ENCODE measurements at places on chromosomes 3 and 15.

- DNase-seq, result no peak
Measured at GRCh38 chr3:21665444-21666100, 85.4 kb downstream of the ZNF385D start.

- no peak for DNase-seq
Measured at GRCh38 chr3:172040981-172041963, 1.9 kb downstream of the FNDC3B start.

- no peak for DNase-seq
Measured at GRCh38 chr3:23685541-23686258, 120.1 kb upstream of the UBE2E1 start.

GRCh38 chr3:147119989-147120388, 286.4 kb downstream of the ZIC4 start:
- no peak for DNase-seq

GRCh38 chr15:49644364-49644794, 23.5 kb downstream of the DTWD1 start:
- no peak for DNase-seq

DNA sequence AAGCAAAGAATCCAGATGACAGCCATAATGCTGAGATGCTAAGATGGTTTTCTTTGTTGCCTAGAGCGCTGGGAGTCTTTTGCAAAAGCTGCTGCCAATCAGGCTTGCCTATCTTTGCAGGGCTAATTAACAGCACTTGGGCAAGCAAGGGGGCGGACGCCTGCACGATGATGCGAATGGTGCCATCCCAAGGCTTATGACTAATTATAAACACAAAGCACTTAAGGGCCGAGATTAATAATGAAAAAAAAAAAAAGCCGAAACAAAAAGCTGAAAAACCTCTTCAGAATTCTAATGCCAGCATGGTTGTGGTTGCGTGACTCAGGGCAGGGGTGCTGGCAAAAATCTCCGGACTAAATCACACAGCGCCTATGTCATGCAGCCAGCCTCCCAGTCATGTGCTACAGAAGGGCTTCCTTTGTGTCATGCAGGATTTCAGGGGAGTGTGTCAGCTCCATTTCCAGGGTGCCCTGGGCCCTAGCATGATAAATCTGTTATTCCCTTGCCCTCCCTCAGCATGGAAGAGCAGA, 185.0 kb upstream of the ANKRD28 start:
- no peak for DNase-seq

DNA sequence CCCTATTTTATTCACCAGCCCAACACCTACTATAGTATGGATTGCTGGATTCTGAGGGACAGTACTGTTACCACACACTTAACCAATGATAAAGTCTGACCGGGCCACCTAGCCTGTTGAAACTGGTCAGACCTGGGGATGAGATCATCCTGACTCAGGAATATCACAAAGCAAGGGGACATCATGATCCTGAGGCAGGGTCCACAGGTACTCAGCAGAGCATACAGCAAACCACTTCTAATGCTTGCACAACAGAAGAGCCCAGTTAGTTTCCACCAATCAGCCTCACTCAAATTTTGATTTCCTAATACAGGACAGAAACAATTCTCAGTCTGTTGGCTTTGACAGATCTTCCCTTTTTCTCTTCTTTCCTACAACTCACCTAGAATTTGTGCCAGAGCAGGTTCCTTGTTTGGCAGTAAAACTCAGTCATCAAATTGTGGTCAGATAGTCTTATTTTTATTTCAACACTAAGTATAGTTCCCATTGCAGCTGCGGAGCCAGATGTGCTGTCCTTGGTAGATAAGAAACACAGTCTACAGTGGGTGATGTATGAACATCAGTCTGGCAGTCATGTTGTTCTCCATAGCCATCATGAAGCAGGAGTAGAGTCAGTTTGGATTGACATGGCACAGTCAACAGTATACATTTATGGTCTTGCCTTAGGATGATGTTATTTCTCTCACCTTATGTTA, 90.1 kb upstream of the PRR23C start:
- DNase-seq, result no peak

DNA sequence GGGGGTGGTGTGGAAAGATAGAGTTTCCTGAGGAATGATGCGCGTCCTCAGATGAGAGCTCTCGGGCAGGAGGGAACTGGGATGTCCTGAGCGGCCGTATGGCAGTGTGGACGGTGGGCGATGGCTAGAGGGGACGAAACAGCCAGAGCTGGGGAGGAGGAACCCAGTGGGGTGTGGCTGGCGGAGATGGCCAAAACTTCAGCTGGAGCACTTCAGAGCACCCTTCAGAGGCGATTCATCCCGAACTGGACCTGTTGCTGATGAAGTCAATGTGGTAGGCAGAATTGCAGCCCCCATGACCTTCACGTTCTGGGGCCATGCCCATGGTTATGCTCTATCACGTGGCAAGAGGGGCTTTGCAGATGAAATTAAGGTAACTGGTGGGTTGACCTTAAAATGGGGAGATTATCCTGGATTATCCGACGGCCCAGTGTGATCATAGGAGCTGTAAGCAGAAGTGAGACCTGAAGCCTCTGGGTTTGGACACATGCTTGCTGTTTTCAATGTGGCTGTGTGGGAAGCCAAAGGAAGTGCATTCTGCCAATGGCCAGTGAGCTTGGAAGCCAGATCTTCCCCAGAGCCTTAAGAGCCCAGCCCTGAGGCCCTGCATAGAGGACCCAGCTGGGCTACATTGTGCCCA, 52.3 kb downstream of the ATP1B3 start:
- DNase-seq, result no peak

- DNase-seq, result no peak
Measured at GRCh38 chr15:83192742-83193141, 14.9 kb downstream of the HDGFL3 start.

GRCh38 chr3:144662729-144663128, 691.1 kb downstream of the DIPK2A start:
- no peak for DNase-seq
